ENCODE measurements at places on chromosomes 3 and 15.

GRCh38 chr3:120475722-120476377 is 25.1 kb upstream of the FSTL1 start:
- no peak for DNase-seq

DNA sequence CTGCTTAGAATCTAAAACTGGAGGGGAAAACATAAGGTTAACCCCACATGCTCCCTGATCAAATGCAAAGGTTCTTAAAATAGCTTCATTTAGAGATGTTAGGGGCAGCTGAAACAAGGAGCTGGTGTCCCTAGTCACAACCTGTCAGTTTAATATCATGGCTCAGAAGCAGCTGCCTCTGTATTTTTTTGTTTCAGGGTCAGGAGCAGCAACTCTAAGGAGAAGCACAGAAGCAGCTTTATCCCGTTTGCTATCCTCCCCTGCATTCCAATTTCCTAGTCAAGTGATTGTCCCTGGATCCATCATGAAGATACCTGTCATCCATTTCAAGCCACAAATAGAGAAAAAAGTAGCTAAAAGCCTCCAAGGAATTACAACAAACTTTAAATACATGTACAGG is 4.1 kb downstream of the FILIP1L start:
- DNase-seq, result no peak

GRCh38 chr3:172263781-172264486 is 184.3 kb downstream of the GHSR start:
- DNase-seq, result no peak

DNA sequence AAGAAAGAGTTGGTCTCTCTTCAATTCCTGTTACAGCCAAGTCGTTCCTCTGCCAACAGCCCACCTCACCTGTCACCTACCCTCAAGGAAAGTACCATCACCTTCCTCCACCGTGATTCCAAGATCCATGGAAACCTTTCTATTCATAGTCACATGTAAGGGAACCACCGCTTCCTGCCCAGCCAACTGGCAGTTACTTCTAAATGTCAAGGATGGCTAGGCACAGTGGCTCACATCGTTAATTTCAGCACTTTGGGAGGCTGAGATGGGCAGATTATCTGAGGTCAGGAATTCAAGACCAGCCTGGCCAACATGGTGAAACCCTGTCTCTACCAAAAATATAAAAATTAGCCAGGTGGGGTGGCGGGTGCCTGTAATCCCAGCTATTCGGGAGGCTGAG is 82.8 kb downstream of the FOXP1 start:
- no peak for DNase-seq

GRCh38 chr15:80596521-80596976 is 98.6 kb upstream of the ABHD17C start:
- no peak for DNase-seq

- DNase-seq, result no peak
These were observed 11.2 kb downstream of the C3orf62 start for GRCh38 chr3:49265661-49266386.

DNA sequence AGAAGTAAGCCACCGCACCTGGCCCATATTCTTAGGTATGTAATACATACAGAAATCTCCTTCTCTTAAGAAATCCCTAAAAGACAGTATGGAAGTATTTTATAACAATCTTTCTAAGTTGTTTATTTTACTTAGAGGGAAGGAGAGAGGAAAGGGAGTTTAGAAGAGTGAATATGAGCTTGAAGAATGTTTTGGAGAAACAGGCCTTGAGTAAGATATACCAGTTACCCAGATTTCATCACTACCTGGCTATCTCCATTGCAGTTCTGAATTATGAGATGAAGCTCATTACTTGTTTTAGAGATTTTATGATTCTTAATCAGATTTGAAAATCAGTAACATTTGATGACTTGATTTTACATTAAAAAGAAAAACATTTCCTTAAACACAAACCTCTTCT is 71.9 kb downstream of the DCUN1D1 start:
- DNase-seq, result no peak

DNA sequence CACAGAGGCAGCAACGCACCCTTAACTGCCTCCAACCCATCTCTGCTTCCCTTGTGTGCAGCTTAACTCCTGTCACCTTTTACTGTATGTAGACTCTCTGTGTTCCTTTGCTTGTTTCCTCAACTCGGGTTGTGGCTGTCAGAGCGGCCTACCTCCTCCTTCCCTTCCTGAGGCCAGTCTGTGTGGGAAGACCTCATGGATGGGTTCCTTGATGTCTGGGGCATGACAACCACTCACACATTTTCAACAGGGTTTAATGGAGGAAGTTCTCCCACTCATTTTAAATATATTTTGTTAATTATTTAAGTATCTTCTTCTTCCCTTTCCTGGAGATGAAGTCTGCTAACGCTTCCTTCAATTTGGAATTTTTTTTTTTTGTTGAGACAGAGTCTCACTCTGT is 1.8 kb upstream of the CSPG5 start:
- no peak for DNase-seq

- DNase-seq, result no peak
These were observed 655.9 kb upstream of the ADAMTS9 start for GRCh38 chr3:65343736-65344135.

DNA sequence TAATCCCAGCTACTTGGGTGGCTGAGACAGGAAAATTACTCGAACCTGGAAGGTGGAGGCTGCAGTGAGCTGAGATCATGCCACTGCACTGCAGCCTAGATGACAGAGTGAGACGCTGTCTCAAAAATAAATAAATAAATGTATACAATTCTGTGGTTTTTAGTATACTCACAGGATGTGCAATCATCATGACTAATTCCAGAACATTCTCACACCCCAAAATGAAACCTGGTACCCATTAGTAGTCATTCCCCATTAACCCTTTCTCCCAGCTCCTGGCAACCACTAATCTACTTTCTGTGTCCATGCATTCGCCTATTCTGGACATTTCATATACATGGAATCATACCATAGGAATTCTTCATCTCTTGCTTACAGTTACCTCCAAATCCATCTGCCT is 44.5 kb downstream of the LRRFIP2 start:
- DNase-seq, result no peak

Measured in tibial artery (tissue), 4 donors.